ENCODE measurements at places on chromosomes 5 and 9.
A peak's percentile ranks its signal among the peaks of the same experiment; 100 is the strongest.

GRCh38 chr5:164356790-164357189, 851.4 kb downstream of the MAT2B start:
- peak; percentile 92 for DNase-seq

DNA sequence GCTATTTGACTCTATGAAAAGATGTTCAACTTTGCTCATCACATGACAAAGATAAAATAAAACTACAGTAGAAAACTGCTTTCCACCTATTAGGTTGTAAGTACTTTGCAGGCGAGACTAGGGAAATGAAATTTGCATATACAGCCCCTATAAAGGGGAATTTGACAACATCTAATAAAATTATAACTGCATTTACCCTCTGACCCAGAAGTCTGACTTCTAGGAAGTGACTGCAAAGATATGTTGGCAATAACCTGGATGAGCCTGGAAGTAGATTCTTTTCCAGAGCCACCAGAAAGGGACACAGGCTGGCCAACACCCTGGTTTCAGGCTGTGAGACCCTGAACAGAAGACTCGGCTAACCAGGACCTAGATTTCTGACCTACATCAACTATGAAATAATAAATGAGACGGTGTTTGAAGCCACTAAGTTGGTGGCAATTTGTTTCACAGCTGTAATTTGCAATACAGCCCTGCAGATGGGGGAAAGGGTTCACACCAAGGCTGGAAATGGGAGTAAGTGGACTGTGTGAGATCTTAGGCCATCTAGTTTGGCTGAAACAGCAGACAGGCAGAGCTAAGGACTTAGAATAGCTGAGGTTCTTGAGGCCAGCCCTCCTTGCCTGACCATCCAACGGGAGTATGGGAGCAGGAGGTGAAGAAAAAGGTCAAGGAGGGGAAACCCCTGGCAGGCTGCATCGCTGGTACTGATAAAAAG, 106.6 kb downstream of the SIL1 start:
- DNase-seq: peak; percentile 49

GRCh38 chr5:15933259-15934207, 246.1 kb downstream of the MARCHF11 start:
- no peak for DNase-seq

DNA sequence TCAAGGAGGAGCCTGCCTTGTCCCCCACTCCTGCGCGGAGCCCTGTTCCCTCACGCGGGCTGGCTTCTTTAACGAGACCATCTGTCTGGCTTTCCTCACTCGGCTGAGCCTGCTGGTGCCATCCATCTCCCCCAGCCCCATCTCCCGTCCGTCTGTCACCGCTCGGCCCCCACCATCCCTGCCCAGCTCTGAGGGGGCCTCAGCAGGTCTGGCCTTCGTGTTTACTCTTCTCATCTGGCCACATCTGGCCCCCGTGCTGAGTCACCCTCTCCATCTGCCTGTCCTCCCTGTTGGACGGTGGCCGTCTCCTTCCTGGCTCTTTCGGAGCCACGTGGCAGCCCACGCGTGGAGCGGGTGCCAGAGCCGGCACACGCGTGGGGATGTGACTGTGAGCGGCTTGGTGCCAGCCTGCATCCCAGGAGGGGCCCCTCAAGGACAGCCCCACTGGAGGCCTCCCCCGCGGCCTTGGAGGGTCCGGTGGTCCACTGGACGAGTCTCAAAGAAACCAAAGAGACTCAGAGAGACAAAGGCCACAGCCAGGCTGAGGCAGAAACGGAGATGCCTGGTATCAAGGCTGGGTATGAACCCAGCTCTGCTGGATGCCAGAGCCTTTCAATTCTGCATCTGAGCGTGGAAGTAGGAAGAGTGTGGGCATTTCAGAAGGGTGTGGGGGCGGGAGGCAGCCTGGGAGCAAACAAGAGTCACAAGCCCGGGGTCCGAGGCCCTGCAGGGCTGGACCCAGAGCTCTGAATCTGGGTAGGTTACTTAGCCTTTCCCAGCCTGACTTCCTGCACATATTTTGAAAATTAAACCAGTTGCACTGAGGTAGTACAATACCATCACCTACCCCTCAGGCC, 76.7 kb upstream of the UNC5A start:
- DNase-seq: no peak

DNA sequence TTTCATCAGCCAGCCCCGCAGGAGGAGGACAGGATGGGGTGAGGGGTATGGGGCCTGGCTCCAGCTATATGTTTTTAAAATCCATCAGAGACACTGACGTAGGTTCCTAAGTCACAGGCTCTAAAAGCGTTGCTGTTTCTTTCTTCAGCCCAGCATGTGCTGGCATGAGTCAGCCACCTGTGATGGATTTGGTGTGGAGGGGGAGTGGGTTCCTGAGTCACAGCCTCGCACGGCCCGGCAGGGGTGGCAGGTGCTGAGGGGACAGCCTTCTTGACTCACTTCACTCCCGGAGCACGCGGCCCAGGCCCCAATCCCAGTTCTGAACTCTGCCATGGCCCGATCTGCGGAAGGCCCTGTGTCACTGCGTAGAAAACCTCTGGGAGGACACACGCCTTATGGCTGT, 38.8 kb upstream of the RPL26L1 start:
- no peak for DNase-seq

GRCh38 chr9:13606586-13606985, 327.1 kb upstream of the MPDZ start:
- no peak for DNase-seq

DNA sequence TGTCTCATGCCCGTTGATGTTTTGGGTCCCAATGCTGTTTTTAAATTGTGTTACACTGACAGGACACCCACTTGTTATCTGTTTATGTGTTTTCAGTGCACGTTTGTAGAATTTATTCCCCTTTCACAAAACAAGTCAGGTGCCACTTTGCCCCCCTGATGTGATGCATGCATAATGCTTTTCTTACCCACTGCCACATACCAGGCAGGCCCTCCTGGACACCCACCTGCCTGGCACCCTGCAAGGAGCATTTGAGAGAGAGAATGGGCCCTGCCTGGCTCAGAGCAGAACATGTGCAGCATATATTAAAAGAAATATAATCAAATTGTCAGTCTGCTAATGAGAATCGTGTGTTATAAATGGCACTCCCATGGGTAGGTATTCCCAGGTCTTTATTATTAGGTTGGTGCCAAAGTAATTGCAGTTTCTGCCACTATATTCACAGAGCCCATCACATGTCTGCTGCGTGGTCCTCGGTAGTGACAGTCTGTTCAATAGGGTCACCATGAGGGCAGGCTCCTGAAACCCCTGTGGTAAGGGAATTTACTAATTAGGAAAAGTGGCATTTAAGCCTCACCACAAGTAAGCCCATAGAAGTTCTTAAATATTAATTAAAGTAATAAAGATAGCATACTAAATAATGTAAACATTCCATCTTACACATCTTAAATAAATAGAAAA, 52.2 kb upstream of the CKMT2 start:
- no peak for DNase-seq

DNA sequence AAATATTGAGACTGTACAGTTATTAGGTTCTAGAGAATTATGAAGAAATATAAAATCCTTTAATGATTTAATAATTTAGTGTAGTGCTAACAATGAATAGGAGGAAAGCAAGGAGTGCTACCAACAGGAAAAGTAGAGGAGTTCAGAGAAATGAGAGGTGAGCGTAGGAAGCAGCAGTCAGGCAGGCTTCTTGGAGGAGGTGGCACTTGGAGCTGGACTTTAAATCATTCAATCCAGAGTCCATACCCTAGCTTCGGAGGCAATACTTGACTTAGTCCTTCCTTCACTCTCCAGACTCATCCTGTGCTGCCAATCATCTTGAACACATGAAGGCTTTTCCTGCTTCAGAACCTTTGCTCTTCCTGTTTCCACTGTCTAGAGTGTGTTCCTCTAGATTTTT, 254.3 kb downstream of the GRIA1 start:
- DNase-seq: no peak

DNA sequence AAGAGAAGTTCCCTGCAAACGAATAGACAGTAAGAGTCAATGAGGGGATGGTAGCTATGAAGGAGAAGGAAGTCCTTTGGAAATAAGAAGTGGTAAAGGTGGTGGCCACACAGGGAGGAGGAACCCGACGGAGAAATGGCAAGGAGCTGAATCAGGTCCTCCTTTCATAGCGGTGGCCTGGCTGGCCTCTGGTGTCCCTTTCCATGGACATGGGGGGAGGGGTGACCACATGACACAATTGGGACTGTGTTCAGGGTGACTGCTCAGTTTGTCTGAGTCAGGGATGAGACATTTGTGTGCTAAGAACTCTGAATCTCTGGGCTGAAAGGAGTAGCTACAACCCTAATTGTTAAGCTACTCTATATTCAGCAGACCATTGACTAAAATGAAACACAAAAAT, 28.7 kb upstream of the TIMD4 start:
- DNase-seq: no peak

GRCh38 chr5:155103146-155103545, 89.6 kb downstream of the KIF4B start:
- no peak for DNase-seq

DNA sequence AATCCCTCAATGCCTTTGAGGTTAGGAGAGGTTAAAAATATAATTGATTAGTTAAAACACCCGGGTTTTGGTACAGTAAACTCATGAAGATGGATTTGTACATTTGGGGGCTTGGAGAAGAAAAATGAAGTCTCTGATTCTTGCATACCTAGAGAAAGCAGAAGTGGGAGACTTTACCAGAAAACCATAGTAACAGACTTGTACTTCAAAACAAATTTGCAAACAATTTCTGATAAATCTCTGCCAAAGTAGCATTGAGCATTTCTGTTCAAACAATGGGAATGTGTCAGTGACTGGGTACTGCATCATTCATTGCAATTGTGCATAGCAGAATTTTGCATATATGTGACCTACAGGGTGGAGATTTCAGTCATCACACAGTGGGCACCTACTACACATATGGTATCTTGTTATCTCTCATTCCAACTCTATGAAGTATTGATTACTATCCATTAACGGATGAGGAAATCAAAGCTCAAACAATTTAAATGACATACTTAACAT, 256.9 kb downstream of the PLK2 start:
- no peak for DNase-seq

DNA sequence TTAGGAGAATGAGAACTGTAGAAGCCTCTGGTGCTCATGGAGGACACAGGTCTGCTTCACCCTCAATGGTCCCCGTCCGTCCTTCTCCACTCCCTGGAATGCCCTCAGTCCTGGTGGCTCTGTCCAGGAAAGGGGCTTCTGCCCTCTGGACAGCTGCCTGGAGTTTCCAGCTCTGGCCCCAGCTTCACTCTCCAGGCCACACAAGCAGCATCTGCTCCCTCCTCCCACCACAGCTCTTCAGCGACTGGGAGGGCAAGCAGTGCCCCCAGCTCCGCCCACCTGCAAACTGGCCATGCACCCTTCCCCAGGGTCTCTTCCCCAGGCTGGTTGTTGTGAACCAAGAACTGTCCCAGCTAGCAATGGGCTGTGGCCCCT, 4.7 kb downstream of the SARDH start:
- DNase-seq: no peak

GRCh38 chr5:112867411-112867810, 6.3 kb downstream of the SRP19 start:
- no peak for DNase-seq

DNA sequence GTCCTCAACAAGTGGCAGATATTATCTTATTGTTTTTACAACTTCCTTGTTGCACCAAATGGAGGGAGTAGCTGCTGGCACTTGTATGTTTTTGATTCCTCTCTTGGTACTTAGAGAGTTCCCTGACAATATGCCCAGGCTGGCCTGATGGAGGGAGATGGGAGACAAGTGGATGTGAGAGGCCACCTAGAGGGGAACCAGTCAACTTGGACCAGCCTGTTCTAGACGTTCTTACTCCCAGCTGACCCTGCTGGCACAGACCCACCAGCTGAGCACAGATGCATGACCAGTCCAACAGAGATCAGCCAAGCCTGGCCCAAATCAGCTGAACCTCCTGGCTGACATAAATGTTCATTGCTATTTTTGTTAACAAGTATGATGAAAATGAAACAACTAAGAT, 60.9 kb upstream of the GDNF start:
- peak; percentile 26 for DNase-seq

DNA sequence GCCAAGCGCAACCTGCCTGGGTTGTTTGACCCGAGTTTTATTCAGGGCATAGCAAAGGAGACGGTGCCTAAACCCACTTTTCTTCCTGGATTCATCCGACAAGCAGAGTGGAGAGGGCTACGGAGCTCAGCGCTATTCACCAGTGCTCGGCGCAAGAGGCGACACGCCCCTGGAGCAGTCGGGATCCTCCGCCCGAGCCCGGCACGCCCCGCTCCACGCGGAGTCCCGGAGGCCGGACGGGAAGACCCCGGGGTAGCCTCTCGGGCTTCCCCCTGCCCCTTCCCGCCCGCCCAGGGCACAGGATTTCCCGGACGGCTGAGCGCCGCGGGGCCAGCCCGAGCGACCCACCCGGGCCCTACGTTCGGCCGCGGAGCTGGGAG, 427 bp downstream of the SERINC5 start:
- DNase-seq: peak; percentile 61

- no peak for DNase-seq
Observed at GRCh38 chr5:131081913-131082488, 83.1 kb downstream of the HINT1 start.

DNA sequence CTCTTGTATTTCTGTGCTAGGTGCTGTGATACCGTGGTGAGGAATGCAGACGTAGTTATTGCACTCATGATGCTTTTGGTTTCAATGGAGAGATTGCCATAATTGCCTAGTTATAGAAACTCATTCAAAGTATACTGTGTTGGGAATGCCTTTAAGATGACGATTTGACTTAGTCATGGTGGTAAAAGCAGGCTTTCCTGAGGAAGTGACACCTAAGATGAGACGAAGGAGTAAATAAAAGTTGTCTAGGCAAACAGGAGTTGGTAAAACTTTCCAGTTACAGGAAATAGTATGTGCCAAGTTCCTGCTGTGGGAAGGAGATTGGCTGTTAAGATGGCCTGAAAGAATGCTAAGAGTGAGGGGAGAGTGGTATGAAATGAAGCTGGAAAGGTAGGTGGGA, 48.1 kb downstream of the FOCAD start:
- DNase-seq: no peak

GRCh38 chr9:126233913-126234525, 92.6 kb upstream of the MVB12B start:
- no peak for DNase-seq

- DNase-seq: no peak
Observed at GRCh38 chr5:142939884-142940283, 169.7 kb downstream of the ARHGAP26 start.

All from OCI-M1 (cell line).